ENCODE measurements at places on chromosomes 12 and 14.

- no peak for DNase-seq
Observed at GRCh38 chr12:10720974-10721650, 2.0 kb downstream of the YBX3 start.

DNA sequence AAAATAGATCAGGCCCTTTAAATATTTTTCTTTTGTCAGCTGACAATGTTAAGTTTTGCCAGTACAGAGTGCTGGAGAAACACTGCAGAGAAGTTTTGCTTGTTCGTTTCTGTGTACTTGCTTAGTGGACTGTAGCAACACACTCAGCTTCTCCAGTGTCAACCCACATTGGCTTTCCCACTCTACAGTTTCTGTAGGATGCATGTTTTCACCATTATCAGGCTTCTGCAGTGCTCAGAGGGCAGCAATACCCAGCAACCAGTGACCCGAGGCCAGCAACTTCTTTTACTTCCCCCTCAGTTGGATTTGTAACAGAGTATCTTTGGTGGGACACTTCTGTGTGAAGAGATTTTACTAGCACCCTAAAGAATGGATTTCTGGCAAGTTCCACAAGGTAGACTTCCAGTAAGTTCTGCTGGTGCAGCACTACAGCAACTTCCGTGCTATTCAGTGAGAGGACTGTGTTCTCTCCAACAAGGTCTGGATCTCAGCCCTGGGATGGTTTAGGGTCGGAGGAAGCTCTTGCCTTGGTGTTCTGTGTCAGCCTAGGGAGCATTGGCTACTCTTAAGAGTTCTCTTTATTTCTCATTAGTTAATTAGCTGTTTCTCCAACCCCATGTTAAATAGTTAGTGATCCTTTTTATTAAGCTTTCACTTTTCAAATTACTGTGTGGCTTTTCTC, 70.4 kb downstream of the FUT8 start:
- DNase-seq = no peak

- no peak for DNase-seq
Observed at GRCh38 chr12:86723326-86723725, 467.1 kb upstream of the MGAT4C start.

DNA sequence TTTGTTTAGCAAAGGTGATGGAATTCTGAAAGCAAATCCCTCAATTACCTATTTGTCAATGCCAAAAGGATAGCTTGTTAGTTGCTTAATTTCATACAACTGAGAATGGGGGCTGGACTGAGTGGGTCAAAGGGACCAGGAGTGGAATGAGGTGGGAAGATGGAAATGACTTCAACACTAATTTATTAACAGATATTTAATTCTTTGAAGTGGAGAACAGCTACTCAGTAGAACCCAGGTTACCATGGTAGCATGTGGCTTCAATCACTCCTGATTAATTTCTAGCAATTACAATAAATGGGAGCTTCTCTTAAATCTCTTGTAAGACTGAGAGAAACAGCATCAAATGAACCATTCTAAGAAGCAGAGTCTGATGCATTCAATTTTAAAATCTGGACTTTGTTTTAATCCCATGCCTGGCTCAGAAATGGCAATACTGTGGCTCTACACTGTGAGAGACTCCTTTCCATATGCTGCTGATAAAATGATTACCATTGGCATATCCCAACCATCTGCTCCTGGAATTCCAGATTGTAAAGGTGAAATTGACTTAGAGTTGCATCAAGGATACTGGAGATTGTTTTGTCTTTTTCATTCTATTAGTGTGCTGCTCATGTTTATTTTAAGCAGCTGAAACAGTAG, 607.8 kb downstream of the SNAPC1 start:
- no peak for DNase-seq

DNA sequence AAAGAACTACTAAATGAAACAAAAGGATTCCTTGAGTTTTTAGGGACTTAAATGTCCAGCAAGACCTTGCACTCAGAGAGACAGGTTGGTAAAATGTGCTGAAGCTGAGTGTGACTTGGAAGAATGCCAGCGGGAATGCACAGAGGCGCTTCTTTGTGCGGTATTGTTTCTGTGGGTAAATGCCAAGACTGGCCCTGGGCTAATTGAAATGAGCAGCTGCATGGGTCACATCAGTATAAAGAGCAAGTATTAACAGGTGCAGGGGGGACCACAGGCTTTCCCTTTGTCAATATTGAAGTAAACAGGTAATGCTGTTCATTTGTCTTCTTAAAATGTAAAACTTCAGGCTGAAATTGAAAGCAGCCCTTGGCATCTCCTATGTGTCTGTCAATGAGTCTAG, 74.3 kb downstream of the LMO3 start:
- DNase-seq = no peak

GRCh38 chr12:116194935-116195431, 82.5 kb downstream of the MED13L start:
- peak; percentile 46 for DNase-seq
